HS-5 (cell line): ENCODE measurements at places on chromosomes 16 and 17.

DNA sequence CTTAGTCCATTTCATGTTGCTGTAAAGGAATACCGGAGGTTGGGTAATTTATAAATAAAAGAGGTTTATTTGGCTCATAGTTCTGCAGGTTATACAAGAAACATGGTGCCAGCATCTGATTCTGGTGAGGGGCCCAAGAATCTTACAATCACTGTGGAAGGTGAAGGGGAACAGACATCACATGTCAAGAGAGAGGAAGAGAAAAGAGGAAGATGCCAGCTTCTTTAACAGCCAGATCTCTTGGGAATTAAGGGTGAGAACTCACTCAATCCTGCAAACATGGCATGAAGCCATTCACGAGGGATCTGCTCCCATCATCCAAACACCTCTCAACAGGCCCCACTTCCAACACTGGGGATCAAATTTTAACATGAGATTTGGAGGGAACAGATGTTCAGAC, 49.5 kb downstream of the BMERB1 start:
- DNase-seq = no peak

DNA sequence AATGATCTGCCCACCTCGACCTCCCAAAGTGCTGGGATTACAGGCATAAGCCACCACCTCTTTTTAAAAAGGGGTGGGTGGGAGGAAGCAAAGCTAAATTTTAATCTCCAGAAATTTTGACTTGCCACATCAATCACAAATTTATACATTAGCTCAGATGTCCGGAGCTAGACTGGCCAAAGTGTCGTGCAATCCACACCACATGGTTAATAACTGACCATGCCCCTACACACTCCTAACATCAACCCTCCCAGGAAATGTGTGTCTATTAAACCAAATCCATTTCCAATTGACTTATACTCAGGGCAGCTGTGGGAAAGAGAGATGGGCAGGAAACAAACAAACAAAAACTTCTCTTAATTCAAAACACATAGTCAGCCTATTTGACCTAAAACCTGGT, 29.9 kb downstream of the SMURF2 start:
- DNase-seq = no peak

- DNase-seq = no peak
These were observed 45.3 kb upstream of the CORO6 start for GRCh38 chr17:29667969-29668368.

GRCh38 chr17:43818966-43819365, 14.0 kb downstream of the MPP3 start:
- no peak for DNase-seq

GRCh38 chr17:81991684-81992305, 14.4 kb downstream of the ASPSCR1 start:
- DNase-seq = no peak

DNA sequence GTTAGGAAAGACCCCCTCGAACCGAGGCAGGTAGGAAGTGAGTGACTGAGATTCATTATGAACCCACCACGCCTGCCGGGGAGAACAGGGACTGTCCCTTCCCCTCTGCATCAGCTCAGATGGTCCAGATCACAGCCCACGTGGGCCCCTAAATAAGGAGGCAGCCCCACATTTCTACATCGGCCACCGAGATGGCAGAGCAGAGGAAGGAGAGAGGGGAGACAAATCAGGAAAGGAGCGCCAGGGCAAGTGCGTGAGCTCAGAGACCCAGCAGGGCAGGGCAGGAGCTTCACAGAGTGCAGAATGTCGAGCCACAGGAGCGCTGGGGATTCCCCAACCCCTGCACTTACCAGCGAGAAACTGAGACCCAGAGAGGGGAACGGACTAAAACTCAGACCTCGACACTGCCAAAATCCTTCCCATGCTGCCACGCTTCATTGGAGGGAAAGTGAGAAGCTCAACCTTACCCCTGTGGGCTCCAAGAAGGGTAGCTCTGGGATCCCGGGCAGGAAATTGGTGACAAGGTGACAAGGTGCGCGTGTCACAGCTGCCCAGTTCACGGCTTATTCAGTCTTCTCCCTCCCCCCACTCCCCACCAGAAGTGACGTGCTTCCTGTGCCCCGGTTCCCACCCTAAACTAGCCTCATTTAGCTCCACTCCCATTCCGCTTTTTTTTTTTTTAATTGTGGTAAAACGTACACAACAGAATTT, at the start of gene ICAM2:
TSS of gene ICAM2 (minus strand) at position 578 of the 711 bp plus-strand sequence. CDS start 13,942 bp downstream, outside the sequence.
- DNase-seq = no peak

DNA sequence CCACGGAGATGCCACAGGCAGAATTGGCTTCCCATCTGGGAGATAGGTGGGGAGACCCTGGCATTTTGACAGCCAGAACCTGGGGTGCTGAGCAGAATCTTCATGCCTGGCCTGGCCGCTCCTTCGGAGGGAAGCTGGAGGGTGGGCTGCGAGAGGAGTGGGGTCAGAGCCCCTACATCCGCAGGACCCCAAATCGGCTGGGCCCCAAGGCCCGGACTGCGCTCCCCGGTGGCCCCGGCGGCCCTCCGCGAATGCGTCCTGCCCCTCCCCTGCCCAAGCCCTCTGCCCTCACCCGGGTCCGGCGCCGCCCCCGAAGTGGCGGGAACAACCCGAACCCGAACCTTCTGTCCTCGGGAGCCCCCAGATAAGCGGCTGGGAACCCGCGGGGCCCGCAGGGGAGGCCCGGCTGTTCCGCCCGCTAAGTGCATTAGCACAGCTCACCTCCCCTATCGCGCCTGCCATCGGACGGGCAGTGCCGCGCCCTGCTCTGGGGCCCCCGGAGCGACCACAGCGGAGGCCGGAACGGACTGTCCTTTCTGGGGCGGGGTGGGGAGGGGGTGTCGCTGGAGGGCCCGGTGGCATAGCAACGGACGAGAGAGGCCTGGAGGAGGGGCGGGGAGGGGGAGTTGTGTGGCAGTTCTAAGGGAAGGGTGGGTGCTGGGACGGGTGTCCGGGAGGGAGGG, 850 bp upstream of the PNMT start:
- DNase-seq = no peak

GRCh38 chr17:69654981-69655855, 240.7 kb downstream of the MAP2K6 start:
- DNase-seq = peak; percentile 80

- no peak for DNase-seq
These were observed 853.9 kb upstream of the EEF2KMT start for GRCh38 chr16:5951486-5951885.

DNA sequence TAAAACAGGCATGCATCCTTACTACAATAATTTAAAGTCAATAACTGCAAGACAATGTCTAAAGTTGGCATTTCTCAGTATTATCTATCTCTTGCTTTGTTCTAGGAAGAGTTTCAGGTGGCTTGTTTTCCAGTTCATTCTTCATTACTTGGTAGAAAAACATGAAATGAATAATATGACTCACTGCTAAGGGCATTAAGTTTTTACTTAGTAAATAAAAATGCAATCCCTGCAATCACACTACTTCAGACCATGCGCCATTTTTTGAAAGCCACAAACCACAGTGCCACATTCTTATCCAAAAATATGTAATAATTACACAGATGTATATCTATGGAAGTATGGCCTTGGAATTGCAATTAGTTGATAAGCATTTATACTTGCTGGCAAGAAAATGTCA, 55.4 kb downstream of the CREBBP start:
- peak; percentile 46 for DNase-seq

DNA sequence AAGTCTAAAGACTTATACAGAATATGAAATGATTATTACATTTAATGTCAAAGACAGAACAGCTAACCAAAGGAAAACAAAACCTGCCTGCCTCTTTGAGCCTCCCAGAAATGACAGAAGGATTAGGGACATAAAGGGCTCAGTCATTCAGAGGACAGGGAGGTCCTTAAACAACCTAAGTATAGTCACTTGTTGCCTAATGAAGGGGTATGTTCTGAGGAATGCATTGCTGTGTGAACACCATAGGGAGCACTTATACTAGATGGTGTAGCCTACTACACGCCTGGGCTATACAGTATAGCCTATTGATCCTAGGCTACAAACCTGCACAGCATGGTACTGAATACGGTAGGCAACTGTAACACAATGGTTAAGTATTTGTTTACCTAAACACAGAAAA, 106.4 kb downstream of the PARN start:
- no peak for DNase-seq

GRCh38 chr17:10657879-10658278, 770 bp upstream of the MYH3 start:
- no peak for DNase-seq

DNA sequence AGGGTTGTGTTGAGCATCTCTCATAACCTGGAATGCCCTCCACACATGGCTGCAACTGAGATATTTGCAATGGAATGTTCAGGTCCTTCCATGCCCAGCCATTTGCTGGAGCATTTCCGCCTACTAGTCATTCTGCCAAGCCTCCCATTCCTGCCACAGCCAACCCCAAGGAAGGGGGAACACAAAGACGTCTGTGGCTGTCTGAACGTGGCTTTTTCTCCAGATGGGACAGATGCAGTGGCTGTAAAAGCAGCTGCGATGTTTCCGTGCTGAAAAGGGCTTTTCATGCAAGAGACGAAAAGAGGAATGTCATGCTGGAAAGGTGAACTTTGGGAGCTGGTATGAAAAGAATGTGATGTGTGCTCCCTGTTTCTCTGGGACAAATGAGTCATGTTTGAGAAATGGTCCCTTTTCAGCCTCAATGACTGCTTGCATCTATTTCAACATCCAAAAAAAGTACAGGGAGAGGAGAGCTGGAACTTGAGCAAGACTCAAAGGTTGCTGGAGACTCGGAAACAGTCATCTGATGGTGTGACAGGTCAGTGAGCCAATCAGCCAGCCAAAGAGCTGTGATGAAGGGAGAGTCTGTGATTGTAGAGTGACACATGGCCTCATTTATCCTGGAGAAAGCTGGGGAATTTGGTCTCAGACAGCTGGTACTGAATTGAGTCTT, 208.9 kb downstream of the SHISA9 start:
- DNase-seq = peak; percentile 23

DNA sequence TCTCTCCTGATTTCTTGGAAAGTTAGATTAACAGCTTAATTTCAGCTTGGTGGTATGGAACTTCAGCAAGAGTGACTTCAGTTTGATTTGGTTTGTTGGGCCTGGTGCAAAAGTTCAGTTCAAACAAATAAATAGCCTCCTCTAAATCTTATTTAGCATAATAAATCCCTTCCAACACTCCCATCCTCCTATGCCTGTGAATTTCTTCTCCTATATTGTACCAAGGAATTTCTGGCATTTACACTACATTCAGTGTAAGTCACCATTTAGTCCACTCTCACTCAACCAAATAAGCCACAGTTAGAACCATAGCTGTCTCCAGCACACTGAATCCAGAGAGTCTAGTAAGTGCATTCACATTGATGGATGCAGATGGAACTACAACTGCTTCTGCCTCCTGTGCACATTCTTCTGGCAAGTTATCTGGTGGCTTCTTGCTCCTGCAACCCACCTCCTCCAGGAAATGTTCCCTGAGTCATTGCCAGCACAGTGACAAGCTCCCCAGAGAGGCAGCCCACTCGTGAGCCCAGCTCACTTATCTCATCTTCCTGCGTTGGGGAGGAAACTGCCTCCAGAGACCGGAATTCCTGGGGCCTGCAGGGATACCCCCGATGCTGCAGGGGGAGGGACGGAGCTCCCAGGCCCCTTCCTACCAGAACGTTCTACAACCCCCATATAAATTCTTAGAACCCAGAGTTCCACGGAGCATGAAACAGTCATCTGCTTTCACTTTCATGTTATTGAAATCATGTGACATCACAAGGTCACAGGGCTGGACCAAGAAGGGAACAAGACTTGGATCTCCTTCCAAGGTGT, 318.3 kb downstream of the PHKB start:
- no peak for DNase-seq

GRCh38 chr17:81223762-81224130, 981 bp upstream of the CEP131 start:
- no peak for DNase-seq

DNA sequence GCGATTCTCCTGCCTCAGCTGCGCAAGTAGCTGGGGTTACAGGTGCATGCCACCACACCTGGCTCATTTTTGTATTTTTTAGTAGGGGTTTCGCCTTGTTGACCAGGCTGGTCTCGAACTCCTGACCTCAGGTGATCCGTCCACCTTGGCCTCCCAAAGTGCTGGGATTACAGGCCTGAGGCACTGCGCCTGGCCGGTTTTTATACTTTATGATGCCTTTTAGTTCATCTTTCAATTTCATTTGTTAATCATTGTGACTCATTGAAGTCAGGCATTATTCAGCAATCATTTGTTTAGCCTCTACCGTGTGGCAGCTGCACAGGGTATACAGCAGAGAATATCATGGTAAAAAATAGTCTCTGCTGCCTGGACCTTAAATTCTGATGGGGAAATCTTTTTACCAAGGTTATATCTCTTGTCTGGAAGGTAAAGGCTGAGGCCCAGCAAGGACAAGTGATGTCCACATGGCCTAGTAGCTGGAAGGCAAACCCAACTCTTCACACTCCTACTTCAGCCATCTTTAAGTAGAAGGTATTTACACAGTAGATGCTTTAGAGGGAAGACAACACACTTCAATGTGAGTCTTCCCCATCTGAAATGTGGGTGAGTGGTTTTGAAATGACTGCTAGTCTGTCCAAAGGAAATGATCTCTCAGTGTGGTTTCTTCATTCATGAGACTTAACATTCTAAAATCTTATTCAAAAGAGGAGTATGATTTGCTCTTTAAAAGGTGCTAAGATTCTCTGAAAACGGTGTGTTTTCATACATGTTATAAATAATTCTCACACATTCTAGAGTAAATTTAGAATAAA, 2.4 kb downstream of the PRPSAP2 start:
- DNase-seq = no peak

DNA sequence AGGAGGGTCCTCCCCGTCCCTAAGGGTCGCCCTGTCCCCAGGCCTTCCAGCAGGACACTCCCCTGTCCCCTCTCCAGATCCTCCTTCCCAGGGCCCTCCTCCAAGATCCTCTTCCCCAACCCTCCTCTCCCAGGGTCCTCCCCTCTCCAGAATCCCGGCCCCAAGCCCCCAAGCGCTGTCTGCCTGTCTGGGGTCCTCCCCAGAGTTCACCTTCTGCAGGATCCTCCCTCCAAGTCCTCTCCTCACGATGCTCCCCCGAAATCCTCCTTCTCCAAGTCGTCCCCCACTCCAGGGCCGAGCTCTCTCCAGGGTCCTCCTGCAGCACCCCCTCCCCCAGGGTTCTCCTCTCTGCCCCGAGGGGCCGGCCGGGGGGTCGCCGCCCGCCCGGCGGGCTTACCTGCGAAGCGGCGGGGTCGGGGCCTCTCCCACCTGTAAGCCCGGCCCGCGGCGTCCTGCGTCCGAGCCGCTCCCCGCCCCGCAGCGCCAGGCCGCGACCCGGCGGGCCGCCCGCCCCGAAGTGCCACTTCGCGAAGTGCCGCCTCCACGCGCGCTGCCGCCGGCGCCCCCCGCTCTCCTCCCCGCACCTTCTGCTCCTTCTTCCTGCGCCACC, 678 bp upstream of the BAIAP2 start:
- DNase-seq = no peak

GRCh38 chr17:63440127-63440769, 5.9 kb downstream of the CYB561 start:
- DNase-seq = no peak

- no peak for DNase-seq
These were observed 7.2 kb upstream of the LIMD2 start for GRCh38 chr17:63707151-63707550.

DNA sequence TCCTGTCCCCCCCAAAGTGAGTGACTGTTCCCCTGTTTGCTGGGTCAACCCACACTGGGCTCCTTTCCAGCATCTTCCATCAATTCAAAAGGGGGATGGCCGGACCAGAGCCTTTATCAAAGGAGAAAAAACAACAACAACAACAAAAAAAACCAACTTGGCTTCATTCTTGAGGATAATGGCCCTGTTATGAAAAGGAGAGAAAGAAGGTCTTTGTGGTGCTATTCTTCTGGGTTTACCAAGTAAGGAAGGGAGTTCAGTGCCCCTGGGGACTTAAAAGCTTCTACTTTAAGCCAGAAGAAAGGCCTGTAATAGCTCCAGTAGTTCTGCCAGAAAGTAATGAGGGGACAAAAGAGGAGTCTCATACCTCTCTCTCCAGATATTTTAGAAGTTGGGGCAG, 71.5 kb downstream of the RGS9 start:
- no peak for DNase-seq
